ENCODE measurements at places on chromosomes 6 and 20.

- DNase-seq, result no peak
These were observed 1.3 kb upstream of the PLCG1 start for GRCh38 chr20:41135888-41136679.

DNA sequence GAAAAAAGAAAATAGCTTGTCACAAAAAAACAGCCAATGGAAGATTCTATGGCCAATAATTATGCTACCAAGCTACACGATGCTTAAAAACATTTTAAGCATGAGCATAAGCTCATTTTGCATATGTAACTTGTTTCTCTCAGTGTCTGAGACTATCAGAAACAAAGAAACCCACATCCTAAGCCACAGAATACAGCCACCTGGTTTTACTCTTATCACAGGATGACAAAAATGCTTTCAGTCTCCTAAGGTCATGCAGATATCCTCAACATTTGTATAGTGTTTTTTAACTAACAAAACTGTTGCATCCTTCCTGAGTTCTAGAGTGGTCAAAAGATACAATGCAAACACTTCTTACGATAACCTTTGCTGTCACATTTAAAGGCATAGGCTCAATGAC, 172.1 kb upstream of the RUNX2 start:
- no peak for DNase-seq

DNA sequence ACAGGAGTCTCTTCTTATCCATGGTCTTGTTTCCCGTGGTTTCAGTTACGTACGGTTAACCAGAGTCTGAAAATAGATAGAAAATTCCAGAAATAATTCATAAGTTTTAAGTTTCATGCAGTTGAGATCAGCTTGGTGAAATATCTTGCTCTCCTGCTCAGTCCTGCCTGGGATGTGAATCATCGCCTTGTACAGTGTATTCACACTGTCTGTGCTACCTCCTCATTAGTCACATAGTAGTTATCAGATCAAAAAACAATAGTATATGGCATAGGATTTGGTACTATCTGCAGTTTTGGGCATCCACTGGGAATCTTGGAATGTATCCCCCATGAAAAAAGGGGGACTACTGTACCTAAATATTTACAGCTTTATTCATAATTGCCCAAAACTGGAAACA, 22.7 kb upstream of the MOCS1 start:
- DNase-seq, result peak; percentile 23

DNA sequence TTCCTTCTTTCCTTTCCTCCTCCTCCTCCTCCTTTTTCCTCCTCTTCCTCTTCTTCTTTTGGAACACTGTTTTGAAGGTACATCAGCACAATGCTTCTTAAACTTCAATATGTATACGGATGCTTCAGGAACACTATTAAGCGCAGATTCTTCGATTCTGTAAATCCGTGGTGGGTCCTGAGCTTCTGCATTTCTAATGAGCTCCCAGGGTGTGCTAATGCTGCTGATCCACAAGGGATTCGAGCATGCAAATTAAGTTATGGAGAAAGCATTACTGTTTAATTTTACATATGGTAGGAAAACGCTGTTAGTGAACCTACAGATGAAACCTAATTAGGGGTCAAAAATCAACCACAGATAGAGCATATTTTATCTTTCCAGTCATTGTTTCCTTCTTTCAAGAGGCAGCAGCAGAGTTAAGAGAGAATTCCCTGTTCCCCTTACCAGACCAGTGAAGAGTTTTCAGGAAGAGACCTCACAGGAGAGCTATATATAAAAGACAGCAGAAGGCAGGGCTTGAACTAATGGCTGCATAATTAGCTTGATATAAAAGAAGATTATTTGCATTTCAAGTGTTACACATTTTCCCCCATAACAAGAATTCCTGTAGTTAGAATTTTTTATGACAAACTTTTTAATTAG, 47.2 kb downstream of the KIF13A start:
- DNase-seq, result no peak

GRCh38 chr6:17269840-17270239, 11.3 kb upstream of the RBM24 start:
- DNase-seq, result peak; percentile 63

Data from AG10803 (cell line).